ENCODE measurements at places on chromosomes 3 and 15.

DNA sequence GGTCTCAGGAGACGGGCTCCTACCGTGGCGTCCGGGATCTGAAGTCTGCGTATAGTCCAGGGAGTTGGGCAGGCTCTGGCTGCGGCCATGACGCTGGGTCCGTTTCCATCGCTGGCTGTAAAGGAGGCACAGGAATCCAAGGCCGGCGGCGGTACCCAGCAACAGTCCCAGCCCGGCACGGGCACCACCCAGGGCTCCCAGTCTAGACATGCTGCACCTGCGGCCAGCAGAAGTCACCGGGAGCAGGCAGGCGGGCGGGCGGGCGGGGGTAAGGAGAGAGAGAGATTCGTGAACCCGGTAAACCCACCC, 526 bp downstream of the RMDN3 start:
- peak; percentile 19 for DNase-seq

GRCh38 chr15:62648954-62649353, 393.6 kb upstream of the TPM1 start:
- DNase-seq, result no peak

DNA sequence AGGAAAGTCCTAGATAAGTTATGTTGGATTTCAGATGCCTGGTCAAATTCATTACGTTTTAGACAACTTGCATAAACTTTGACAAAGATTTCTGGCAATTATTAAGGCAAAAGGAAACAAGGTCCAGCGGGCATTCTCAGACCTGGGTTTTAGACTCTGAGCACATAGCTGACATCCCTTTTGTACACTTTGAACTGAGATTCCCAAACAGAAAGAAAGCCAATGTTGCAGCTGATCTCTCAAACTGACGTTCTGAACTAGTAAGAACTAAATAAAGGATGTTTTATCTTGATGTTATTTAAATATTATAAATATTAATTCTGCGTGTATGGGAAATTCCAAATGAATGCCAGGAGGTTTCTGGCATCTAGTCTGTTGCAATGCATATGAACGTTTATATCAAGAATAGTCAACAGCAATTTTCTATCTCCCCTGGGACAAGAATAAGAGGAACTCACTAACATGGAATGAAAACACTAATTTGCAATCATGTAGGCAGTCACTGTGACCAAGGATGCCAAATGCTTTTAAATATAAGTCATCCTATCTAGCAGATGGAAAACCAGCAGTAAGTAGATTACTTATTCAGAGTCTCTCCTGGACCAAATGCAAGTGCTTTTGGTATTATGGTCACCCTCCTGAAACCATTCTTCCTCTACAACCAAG, 202.1 kb downstream of the GREM1 start:
- no peak for DNase-seq

DNA sequence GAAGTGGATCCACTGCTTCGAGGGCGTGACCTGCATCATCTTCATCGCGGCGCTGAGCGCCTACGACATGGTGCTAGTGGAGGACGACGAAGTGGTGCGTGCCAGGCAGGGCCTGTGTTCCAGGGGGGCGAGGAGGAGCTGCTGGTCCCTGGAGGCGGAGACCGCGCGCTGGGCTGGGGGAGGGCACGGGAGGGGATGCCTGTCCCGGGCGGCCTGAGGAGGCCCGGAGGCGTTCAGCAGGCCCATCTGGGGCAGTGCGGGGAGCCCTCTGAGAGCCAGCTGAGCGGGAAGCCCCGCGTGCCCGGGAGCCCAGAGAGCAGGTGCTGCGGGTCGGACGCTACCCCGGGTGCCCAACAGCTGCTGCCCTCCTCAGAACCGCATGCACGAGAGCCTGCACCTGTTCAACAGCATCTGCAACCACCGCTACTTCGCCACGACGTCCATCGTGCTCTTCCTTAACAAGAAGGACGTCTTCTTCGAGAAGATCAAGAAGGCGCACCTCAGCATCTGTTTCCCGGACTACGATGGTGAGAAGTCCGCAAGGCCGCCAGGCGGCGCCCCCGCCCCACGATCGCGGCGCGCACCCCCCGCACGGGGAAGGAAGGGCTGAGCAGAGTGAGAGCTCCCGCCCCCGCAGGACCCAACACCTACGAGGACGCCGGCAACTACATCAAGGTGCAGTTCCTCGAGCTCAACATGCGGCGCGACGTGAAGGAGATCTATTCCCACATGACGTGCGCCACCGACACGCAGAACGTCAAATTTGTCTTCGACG, 2.9 kb downstream of the GNAT1 start:
- DNase-seq, result no peak

DNA sequence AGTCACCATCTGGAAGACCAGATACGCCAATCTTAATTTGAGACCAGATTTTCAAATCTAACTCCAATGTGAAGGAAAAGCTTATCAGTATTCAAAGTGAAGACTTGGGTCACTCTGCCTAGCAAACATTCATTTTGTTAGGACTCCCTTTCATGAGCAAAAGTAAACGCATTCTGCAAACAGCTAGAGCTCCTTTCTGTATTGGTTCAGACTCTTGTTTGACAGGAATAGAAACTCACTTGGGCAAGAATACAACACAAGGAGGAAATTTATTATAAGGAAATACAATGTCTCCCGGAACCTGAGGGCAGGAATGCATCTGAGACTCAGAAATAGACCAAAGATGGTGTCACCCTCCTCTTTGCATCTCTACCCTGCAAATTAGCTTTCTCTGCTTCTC, 558.6 kb downstream of the TAFA4 start:
- no peak for DNase-seq

DNA sequence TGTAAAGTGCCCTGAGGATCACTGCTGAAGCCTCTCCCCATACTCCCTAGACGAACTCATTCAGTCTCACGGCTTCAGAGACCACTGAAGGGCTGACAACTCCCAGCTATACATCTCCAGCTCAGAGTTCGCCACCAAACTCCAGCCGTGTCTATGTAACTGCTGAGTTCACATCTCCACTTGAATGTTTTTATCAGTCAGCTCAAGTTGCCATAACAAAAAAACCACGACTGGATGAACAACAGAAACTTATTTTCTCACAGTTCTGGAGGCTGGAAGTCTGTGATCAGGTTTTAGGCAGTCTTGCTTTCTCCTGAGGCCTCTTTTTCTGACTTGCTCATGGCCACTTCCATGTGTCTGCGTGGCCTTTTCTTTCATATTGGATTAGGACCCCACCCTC, 223.0 kb upstream of the LRRFIP2 start:
- DNase-seq, result no peak

DNA sequence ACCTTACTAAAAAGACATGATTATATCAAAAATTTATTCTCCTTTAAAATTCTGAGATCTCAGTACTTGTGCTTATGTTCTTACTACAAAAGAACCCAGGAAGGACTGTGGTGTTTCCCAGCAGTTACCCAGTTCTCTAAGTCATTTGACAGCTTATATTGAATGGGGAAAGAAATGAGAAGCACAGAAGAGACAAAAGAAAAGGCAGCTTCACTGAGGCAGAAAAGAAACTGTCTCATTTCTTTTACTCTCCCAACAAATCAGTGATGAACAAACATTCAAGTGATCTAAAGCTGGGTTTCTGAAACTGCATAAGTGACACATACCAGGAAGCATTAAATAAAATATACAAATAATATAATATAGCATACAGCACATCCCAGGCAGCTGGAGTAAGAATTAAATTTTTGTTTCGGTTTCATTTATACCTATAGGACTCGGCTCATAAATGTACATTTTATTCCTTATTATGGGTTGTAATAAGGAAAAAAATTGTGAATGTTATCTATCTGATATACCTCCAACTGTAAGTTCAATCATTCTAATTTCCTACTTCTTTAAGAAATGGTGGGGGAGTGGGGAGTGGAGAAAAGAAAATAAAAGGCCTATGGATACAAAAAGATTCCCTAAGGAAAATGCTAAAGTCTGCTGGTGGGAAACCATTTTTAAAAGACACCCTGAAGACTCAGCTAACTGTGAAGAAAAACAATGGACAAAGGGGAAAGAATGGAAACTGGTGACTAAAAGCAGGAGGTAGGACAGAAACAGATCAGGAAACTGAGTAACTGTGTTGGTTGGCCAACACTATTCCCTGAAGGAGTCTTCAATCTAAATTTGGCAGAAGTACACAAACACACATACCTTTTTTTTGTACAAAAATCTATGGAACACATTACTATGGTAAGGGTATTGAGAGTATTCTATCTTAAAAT, 156.8 kb downstream of the TBC1D5 start:
- no peak for DNase-seq

DNA sequence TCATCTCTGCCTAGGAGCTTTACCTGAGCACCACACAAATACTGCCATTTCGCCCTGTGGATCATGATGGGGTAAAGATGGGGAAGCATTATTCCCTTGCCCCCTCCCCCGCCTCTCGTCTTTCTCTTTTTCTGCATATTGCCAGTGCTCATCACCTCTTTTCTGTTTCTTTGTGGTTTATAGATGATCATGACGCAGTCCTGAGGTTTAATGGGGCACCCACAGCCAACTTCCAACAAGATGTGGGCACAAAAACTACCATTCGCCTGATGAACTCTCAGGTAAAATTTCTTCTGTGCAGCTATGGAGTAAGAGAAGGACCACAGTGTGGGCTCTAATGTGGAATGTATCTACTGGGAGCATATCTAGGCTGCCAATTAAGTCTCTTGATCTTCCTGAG, 88.2 kb downstream of the RPL39L start:
- DNase-seq, result no peak

Measured in SW480 (cell line).